ENCODE measurements at places on chromosomes 2 and 18. TPM values are rescaled to one million over a fixed set of nuclear protein-coding genes. Genes with fewer than 3 reads are reported as not detected.

PNKD gene
- 28.4 TPM for total RNA-seq

TXNDC2 gene
- total RNA-seq, result 0.17 TPM

SPRED2 gene
- total RNA-seq, result 20.4 TPM

DNMT3A gene
- 4.3 TPM for total RNA-seq

TP53I3 gene
- total RNA-seq, result 20.2 TPM

SH3BP4 gene
- total RNA-seq, result 28.2 TPM

Data from NCI-H460 (cell line).